ENCODE measurements at places on chromosomes 3 and 15. TPM values are rescaled to one million over a fixed set of nuclear protein-coding genes. Genes with fewer than 3 reads are reported as not detected.

Gene ADPRH
- total RNA-seq: 1.1 TPM

Gene STRC
- 1.4 TPM for total RNA-seq

GRCh38 chr3:188303286-188303799 lies 149.4 kb downstream of the LPP start:
- no peak for DNase-seq
- no peak overlapping the region for H3K4me3 ChIP-seq
- H3K4me1 ChIP-seq: peaks cover 30% of the 10 kb centered on the region
- H3K36me3 ChIP-seq: no peaks in the 10 kb centered on the region
- peaks cover 1% of the 10 kb centered on the region for H3K27me3 ChIP-seq
- H3K27ac ChIP-seq: no peak overlapping the region

DNA sequence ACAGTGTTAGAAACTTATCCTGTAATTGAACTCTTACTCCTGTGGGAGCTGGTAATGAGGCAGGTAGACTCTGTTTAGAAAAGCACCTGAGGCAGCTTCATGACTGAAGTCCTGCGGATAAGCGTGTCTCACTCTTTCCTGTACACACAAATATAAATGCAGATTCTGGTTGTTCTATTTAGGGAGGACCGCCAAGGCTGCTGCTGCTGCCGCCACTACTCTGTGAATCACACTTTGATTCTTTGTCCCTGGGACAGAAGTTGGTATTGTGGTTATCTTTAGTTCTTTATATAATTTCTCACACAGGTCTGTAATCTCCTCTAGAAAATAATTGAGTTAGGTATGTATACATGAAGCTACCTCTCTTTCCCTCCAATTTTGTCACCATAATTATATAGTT lies 3.6 kb downstream of the LSAMP start:
- no peaks in the 10 kb centered on the region for H3K36me3 ChIP-seq
- peaks cover 23% of the 10 kb centered on the region for H3K4me1 ChIP-seq
- no peak overlapping the region for H3K27ac ChIP-seq

DNA sequence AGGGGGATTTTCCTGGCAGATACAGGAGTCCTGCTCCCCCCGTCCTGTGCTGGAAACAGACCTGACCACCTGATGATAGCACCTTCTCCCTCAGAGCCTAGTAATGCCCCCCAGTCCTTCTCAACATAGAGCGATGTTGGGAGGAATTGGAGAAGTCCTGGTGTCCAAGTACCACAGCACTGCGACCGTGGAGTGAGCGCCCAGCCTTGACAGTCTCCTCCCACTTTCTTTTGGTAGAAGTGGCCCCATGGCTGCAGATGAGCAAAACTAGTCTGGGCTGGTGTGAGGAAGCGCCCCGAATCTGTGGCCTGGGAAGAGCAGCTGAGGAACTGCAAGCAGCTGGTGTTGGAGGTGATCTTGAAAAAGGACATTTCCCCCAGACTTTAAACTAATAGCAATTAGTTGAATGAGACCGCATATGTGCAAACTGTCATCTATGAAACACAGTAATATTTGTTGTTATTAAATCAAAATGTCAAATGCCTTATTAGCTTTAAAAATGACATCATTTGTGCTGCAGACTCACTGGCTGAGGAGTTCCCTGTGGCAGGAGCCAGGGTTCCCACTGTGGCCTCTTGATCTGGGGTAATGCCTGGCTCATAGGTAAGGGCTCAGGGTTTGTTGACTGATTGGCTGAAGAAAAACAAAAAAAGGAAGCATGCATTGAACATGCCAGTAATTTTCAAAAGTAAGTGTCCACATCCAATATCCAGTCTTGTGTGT lies 121.8 kb downstream of the CACNA2D3 start:
- H3K4me3 ChIP-seq: no peak overlapping the region
- no peaks in the 10 kb centered on the region for H3K27me3 ChIP-seq
- no peak overlapping the region for H3K27ac ChIP-seq
- no peaks in the 10 kb centered on the region for H3K4me1 ChIP-seq
- DNase-seq: no peak
- H3K36me3 ChIP-seq: peaks cover 5% of the 10 kb centered on the region

All from glutamatergic neuron (in vitro differentiated cells).